ENCODE measurements at places on chromosomes 1 and 21.

- H3K4me1 ChIP-seq, result no peaks in the 10 kb centered on the region
- no peak for DNase-seq
- H3K27ac ChIP-seq, result no peak overlapping the region
- H3K36me3 ChIP-seq, result no peaks in the 10 kb centered on the region
- no peaks in the 10 kb centered on the region for H3K27me3 ChIP-seq
- no peak overlapping the region for H3K4me3 ChIP-seq
Measured at GRCh38 chr1:240107058-240107684, 15.5 kb downstream of the FMN2 start.

DNA sequence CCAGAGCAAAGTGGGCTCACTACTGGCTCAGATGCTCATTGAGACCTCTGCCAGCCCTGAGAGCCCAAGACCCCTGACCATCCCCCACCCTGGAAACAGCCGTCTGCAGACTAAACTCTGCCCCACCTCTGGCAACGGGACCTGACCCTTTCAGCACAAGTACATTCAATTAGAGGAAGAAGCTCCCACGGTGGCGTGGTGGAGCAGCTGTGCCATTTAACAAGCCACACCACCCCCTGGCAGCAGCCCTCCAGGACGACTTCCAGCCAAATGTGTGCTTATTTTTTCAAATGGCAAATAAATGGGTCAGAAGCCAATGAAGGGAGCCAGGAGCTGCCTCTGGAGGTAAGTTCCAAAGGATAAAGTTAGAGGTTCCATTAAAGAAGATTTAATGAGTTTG lies 226.7 kb downstream of the NPHP4 start:
- no peak overlapping the region for H3K4me3 ChIP-seq
- H3K27me3 ChIP-seq, result peaks cover 9% of the 10 kb centered on the region
- H3K4me1 ChIP-seq, result no peaks in the 10 kb centered on the region
- no peak overlapping the region for H3K27ac ChIP-seq
- no peaks in the 10 kb centered on the region for H3K36me3 ChIP-seq
- DNase-seq, result no peak

GRCh38 chr1:25529518-25530185 lies 13.8 kb upstream of the LDLRAP1 start:
- H3K27ac ChIP-seq, result no peak overlapping the region
- no peaks in the 10 kb centered on the region for H3K4me1 ChIP-seq
- no peaks in the 10 kb centered on the region for H3K27me3 ChIP-seq
- no peaks in the 10 kb centered on the region for H3K36me3 ChIP-seq
- DNase-seq, result no peak
- H3K4me3 ChIP-seq, result no peak overlapping the region

DNA sequence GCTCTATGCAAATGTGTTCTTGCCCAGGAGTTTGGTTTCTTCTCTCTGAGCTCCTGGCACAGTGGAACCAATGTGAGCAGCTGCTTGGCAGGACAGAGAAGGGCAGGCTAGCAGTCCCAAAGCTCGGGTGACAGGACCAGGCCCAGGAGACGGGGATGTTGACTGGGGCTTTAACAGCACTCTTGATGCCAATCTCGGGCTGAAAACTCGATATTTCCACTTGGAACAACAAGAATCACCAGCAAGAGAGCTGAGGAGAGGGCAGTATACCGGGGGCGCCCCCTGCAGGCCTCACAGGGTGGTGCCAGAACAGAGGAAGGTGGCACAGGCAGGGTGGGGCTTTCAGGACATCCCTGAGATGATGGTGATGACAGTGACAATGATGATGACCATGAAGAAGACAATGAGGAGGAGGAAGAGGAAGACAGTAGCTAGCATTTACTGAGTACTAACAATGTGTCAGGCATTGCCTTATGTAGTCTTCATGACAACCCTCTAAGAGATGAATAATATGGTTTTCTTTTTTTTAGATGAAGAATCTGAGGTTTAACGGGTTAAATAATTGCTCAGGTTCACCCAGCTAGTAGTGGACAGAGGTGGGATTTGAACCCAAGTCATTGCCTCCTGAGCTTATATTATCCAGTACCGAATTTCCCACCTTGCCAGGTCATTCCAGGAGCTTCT lies 2.7 kb upstream of the KCNJ9 start:
- H3K36me3 ChIP-seq, result no peaks in the 10 kb centered on the region
- H3K27ac ChIP-seq, result no peak overlapping the region
- DNase-seq, result peak; percentile 23
- H3K4me1 ChIP-seq, result no peaks in the 10 kb centered on the region
- H3K27me3 ChIP-seq, result peaks cover 26% of the 10 kb centered on the region

DNA sequence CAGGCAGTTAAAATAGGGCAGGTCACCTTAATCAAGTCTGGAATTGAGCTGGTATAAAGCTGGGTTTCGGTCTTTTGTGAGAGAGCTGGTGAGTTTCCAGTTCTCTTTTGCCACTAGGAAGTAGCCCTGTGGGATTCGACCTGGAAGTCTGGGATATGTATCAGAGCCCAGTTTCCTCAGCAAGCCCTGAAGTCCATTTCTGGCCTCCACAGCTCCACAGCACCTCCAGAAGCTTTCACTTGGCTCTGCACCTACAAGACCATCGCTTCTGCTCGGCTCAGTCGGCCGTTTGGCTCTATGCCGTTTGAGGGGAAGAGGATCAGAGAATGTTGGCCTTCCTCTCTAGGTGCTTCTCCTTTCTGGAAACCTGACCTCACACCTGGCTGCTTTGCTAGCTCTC lies 148.0 kb downstream of the GALNT2 start:
- no peak overlapping the region for H3K27ac ChIP-seq
- no peaks in the 10 kb centered on the region for H3K36me3 ChIP-seq
- DNase-seq, result no peak
- no peaks in the 10 kb centered on the region for H3K4me1 ChIP-seq
- no peak overlapping the region for H3K4me3 ChIP-seq

GRCh38 chr1:225424562-225425200 lies 3.2 kb downstream of the LBR start:
- H3K27me3 ChIP-seq, result no peaks in the 10 kb centered on the region
- peaks cover 30% of the 10 kb centered on the region for H3K4me1 ChIP-seq
- H3K27ac ChIP-seq, result peak overlapping the region; percentile 31

DNA sequence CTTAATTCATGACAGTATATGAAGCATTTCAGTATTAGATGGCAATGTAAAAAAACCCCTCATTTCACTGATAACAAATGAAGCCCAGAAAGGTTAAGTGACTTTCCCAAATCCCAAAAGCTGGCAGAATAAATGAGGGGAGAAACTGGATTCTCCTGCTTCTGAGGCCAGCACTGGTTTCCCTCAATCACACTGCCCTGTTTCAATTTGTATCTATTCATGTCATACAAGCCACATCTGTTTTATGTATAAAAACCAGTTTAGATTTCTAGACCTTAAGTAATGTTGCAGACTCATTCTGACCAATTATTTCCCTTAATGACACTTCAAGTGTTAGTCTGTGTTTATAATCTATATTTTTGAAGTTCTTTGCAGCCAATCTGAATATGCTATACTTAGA lies 16.8 kb downstream of the PLPPR4 start:
- DNase-seq, result no peak
- no peaks in the 10 kb centered on the region for H3K36me3 ChIP-seq
- no peak overlapping the region for H3K4me3 ChIP-seq
- no peaks in the 10 kb centered on the region for H3K4me1 ChIP-seq
- no peak overlapping the region for H3K27ac ChIP-seq

DNA sequence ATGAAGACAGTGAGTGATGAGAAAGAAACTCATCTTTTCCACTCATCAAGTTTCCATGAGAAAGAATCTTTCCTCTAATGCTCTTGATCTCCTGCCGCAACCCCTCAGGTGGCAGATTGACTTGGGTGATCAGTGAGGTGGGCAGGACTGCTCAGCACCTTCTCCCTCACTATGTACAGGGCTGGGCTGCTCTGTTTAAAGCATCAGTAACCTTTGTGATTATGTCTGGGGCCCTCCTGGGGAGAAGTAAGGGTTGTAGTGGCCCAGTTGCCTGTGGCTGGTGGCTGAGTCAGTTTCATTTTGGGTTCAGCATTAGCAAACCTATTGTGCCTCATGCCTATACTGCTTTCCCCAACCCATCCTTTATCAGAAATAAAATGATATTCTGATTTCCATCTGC lies 366.0 kb downstream of the TTLL7 start:
- H3K4me3 ChIP-seq, result no peak overlapping the region
- H3K27me3 ChIP-seq, result no peaks in the 10 kb centered on the region
- no peak for DNase-seq
- no peaks in the 10 kb centered on the region for H3K36me3 ChIP-seq

- no peaks in the 10 kb centered on the region for H3K36me3 ChIP-seq
- no peaks in the 10 kb centered on the region for H3K4me1 ChIP-seq
- DNase-seq, result no peak
Measured at GRCh38 chr1:206581571-206581981, 30.7 kb downstream of the EIF2D start.

DNA sequence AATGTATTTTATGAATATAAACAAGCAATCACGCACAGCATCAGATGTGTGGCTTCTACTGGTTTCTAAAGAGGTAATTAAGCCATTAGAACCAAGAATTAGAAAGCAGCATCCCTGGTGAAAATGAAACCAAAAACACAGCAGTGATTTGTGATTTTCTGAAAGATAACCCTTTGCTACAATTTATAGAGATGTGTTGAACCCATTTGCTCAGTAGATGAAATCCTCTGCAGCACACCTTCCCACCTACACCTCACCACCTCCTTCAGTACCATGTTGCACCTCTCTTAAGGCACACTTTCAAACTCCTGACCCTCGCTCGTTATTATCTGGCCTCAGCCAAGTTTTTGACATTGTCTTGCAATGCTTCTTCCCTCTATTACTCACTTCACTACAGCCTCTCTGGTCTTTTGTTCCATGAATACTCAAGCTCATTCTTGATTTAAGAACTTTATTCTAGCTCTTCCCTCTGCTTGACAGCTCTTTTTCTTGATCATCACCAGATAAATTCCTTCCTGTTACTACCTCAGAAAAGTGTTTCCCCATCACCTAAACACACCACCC lies 38.6 kb downstream of the NSL1 start:
- no peaks in the 10 kb centered on the region for H3K4me1 ChIP-seq
- no peaks in the 10 kb centered on the region for H3K27me3 ChIP-seq
- no peaks in the 10 kb centered on the region for H3K36me3 ChIP-seq
- no peak for DNase-seq

DNA sequence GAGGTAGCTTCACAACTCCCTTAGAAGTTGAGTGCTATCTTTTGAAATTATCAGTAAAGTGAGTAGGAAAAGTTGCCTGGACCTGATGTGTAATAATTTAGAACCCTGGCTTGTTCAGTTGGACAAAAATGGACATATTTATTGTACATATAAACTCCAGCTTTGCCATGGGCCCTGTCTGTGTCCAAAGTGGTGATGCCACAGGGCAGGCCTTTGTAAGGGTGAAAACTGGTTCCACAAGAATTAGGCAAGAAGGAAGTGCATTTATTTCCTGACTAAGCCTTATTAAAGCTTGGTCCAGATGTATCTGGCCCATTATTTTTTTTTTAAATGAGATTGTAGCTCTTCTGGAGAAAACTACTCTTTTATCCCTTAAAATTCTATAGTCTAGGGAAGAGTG lies 47.9 kb downstream of the MACO1 start:
- H3K27ac ChIP-seq, result no peak overlapping the region
- H3K27me3 ChIP-seq, result no peaks in the 10 kb centered on the region
- H3K36me3 ChIP-seq, result no peaks in the 10 kb centered on the region
- H3K4me1 ChIP-seq, result peaks cover 6% of the 10 kb centered on the region

- H3K36me3 ChIP-seq, result no peaks in the 10 kb centered on the region
- no peaks in the 10 kb centered on the region for H3K27me3 ChIP-seq
- DNase-seq, result no peak
- no peaks in the 10 kb centered on the region for H3K4me1 ChIP-seq
Measured at GRCh38 chr1:185450917-185451316, 133.9 kb upstream of the IVNS1ABP start.

Measured in HCT116 (cell line).